NCI-H226 (cell line): ENCODE measurements at places on chromosomes 5 and 9.

DNA sequence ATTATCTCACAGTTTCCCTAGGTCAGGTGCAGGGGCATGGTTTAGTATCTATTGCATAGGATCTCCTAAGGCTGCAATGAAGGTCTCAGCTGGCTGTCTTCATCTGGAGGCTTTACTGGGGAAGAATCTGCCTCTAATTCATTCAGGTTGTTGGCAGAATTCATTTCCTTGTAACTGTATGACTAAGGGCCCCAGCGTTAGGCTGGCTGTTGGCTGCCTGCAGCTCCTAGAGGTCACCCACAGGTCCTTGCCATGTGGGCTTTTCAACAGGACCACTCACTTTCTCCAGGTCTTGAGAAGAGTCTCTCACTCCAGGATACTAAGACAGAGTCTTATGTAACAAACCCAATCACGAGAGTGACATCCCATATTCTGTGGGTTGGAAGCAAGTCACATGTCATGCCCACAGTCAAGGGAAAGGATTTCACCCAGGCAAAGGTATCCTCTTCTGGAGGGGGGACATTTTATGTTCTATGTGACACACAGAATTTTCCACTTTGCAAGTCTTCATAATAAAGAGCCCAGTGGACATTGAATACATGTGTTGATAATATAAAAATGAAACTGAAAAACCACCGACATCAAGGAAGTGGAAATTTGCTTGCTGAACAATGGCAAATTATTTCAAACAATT lies 38.2 kb downstream of the HMHB1 start:
- DNase-seq: no peak

GRCh38 chr5:74079971-74080556 lies 454.1 kb downstream of the ARHGEF28 start:
- DNase-seq: no peak

DNA sequence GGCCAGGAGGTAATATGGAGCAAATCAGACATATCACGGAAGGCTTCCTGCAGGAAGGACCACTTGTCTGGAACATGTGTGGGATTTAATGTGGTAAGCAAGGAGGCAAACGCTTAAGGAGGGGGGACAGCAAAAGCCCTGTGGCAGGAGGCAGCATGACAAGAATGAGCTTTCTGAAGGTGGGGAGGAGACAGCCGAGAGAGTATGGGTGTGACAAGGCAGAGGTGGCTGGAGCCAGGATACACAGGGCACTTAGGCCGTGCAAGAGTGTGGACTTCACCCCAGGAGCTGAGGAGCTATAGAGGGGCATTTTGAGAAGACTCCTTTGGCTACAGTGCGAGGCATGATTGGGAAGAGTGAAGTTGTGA lies 14.4 kb upstream of the S1PR3 start:
- DNase-seq: no peak

DNA sequence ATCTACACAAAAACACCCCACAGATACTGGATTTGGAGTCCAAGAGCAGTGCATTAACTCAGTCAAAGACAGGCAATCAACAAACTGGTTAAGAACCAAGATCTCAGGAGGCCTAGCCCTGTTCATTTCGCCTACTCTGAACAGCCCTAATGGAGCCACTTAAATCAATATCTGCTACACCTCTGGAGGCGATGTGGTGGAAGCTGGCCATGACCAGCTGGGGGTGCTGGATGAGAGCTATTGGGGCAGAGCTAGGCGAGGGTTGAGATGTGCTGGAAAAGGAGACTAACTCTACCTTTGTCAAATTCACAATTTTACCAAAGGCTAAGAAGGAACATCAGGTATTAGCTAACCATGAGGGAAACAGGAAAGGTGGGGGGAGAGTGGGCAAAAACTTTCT lies 23.3 kb upstream of the ARSB start:
- no peak for DNase-seq

DNA sequence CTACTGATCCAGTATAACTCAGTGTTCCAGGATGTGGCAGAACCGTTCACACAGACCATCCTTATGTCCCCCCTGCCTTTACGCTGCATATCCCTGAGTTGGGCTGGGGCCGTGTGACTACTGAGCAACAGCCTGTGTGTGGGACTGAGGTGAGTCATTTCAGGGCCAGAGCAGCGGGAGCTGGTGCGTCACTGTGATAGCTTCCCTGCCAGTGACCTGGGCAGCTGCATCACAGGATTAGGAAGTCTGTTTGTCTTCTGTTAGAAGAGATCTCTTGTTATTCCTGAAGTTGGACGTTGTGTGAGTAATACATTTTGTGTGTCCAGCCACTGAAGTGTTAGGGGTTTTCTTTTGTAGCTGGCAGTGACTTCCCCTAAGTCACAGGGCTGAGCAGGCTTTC lies 35.6 kb downstream of the TPPP start:
- DNase-seq: peak; percentile 55

GRCh38 chr5:132489871-132490483 lies 596 bp downstream of the IRF1 start:
- peak; percentile 35 for DNase-seq

DNA sequence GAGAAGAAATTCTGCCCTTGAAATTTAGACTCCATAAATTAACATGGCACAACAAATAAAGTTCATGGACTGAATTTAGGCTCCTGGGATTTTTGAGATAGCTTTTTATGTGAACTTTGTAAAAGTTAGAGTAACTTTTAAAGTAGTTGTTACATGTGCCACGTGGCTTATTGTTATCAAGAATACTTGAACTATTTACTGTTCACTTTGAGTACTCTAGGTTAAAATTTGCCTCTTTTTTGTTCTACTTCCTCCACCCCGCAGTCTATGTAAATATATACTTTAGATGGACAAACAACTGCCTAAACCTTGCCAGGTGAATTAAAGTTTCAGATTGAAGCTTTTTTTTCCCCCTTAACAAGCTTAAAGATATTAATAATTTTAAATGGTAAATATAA lies 457.9 kb downstream of the RAB3C start:
- no peak for DNase-seq

DNA sequence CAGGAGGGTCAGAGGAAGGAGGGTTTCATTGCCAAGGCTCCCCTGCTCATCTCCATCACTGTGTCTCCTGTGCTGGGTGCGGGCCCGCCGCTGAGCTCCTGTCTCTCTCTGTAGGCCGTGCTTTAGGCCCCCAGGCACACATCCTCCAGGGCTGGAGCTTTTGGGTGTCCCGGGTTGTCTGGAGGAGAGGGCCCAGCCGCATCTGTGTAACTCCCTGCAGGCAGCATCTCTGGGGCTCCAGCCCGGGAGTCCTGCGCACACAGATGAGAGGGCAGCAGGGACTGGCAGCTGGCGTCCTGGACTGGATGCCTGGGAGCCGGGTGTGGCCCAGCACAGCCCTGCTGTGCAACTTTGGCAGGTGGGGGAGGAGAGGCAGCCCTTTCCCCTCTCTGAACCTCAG lies 40.2 kb downstream of the LRSAM1 start:
- no peak for DNase-seq

DNA sequence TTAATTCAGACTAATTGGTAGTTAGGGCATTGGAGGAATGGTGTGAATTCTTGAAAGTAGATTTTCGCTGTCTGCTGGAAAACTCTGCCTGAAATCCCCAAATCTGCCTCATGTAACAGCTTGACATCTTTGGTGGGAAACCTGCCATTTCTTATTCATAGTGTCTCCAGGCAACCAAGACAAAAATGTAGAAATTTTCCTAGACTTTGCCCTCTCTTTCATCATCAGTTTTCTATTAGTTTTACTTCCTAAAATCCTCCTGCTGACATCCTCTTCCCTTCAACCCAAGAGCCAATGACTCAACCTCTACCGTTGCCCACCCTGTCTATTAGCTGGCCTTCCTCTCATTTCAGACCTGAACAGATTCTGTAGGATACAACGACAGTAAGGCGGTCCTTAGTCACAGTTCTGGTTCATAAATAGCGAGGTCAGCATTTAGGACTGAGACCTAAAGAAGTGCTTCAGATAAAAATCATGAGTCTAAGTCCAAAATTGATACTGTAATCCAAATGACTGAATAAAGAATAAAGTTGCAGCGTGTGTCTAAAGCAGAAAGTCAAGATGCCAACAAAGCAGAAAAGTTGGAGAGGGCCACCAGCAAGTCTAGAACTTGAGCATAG lies 133.9 kb downstream of the MUSK start:
- DNase-seq: no peak

- no peak for DNase-seq
These were observed 295.5 kb upstream of the WWC1 start for GRCh38 chr5:167995844-167996425.

- DNase-seq: peak; percentile 82
These were observed 173.9 kb downstream of the AOPEP start for GRCh38 chr9:94900222-94901018.

GRCh38 chr5:41754857-41755256 lies 115.4 kb downstream of the OXCT1 start:
- DNase-seq: no peak

GRCh38 chr5:139745132-139745799 lies 50.3 kb upstream of the PSD2 start:
- peak; percentile 86 for DNase-seq

DNA sequence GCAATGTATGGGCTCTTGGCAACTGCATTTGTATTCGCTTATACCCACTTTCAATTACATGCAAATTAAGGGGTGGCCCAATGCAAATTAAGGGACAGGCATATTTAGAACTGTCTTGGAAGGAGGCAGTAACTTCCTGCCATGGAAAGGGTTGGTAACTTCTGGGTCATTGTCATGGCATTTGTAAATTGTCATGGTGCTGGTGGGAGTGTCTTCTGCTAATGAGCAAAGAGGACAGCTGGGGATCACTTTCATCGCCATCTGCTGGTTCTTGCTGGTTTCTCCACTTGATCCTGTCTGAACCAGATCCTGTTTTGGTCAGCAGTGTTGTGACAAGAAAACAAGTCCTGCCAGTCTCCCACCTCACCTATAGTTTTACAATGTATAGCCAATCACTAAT lies 23.3 kb upstream of the UGT3A2 start:
- DNase-seq: no peak

GRCh38 chr5:62190173-62190572 lies 115.8 kb upstream of the KIF2A start:
- no peak for DNase-seq

DNA sequence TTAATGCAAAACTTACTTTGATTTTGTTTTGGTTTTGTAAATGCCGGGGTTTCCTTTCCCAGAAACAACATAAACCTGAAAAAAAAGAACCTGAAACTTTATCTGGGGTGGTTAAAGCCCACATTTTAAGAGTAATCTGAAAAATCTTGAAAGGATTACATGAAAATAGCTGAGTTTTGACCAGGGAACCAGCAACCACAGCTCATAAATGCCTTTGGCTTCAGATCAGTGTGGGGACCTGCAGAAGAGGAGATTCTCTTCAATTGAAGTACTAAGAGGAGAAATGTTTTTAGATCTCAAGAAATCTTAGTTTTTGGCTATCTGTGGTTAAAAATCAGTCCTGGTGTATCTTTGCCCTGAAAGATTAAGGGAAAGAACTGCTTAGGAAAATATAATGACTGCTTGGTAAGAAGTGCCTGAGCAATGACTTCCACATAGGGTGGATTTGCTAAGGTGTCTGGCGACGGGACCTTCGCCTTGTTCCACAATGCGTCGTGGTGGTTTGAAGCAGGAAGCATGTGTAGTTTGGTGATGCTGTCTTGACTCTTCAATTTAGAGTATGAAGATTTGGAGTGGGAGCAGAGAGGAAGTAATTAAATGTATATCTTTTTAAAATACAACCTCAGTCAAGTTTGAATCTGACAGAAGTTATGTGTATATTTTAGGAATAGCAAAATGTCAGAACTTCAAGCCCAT lies 186.5 kb downstream of the MAN2A1 start:
- no peak for DNase-seq

- DNase-seq: no peak
These were observed 281.0 kb downstream of the RASEF start for GRCh38 chr9:82781921-82782392.

- no peak for DNase-seq
These were observed 97.7 kb upstream of the HCN1 start for GRCh38 chr5:45793638-45794532.

- DNase-seq: no peak
These were observed 55.6 kb upstream of the ASTN2 start for GRCh38 chr9:117470455-117470854.

- no peak for DNase-seq
These were observed 653.8 kb upstream of the RIOK2 start for GRCh38 chr5:97836816-97837215.

DNA sequence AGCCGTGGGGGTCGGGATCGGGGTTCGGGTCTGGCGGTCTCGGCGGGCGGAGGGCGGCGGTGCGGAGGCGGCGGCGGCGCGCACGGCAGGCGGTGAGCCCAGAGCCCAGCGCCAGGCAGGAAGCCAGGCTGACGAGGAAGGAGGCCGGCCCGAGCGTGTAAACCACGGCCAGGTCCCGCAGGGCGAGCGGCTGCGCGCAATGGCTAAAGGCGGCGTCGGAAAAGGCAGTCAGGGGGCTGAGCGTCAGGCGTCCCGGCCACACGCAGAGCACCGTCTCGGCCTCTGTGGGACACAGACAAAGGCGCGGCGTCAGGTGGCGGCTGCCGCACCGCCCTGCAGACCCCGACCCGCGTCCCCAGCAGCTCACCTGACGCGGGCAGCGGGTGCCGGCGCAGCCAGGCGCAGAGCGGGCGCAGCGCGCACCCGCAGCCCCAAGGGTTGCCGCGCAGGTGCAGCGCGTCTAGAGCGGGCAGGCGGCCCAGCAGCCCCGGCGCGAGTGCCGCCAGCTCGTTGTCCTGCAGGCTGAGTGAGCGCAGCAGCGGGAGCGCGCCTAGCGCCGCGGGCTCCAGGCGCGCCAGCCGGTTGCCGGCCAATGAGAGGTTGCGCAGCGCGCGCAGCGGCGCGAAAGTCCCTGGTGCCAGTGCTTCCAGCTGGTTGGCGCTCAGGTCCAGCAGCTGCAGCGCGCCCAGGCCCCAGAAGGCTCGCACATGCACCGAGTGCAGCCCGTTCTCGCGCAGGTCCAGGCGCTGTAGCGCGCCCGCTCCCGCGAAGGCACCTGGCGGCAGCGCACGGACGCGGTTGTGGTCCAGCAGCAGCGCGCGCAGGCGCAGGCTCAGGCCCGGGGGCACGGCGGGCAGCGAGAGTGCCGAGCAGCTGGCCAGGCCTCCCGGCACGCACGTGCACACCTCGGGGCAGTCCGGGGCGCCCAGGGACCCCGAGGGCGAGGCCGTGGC lies 671 bp downstream of the LRRC26 start:
- DNase-seq: peak; percentile 73

GRCh38 chr9:95740217-95741004 lies 135.1 kb upstream of the ERCC6L2 start:
- DNase-seq: no peak
